ENCODE measurements at places on chromosomes 2 and 18. TPM values are rescaled to one million over a fixed set of nuclear protein-coding genes. Genes with fewer than 3 reads are reported as not detected.

- no peaks in the 10 kb centered on the region for H3K27me3 ChIP-seq
- H3K36me3 ChIP-seq: no peaks in the 10 kb centered on the region
- H3K27ac ChIP-seq: no peak overlapping the region
- no peak overlapping the region for H3K4me3 ChIP-seq
- no peak for DNase-seq
- H3K4me1 ChIP-seq: no peaks in the 10 kb centered on the region
Observed at GRCh38 chr18:4636967-4637366, 181.9 kb upstream of the DLGAP1 start.

DNA sequence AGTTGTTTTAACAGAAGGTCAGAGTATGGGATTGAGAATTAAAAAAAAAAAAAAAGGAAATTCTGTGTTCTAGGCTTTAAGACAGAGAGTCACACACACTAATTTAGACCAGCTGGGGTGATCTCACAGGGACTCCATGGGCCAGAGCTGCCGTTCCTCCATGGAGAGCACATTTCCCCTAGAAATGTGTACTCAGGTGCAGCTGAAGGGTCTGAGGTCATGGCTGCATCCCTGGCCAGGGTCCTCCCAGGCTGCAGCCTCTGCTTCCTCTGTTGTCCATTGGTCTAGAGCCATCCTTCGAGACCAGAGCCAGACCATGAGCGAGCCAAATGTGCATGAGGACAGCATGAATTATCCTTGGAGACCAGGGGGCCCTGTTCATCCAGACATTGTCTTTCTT lies 190.1 kb upstream of the TNP1 start:
- H3K27me3 ChIP-seq: peaks cover 19% of the 10 kb centered on the region
- no peak overlapping the region for H3K27ac ChIP-seq
- no peaks in the 10 kb centered on the region for H3K36me3 ChIP-seq
- no peaks in the 10 kb centered on the region for H3K4me1 ChIP-seq
- no peak for DNase-seq
- no peak overlapping the region for H3K4me3 ChIP-seq

GRCh38 chr18:2932247-2933181 lies 80.4 kb downstream of the LPIN2 start:
- H3K27ac ChIP-seq: peak overlapping the region; percentile 82
- H3K4me3 ChIP-seq: no peak overlapping the region
- peaks cover 38% of the 10 kb centered on the region for H3K4me1 ChIP-seq
- H3K27me3 ChIP-seq: no peaks in the 10 kb centered on the region
- peak; percentile 29 for DNase-seq

DNA sequence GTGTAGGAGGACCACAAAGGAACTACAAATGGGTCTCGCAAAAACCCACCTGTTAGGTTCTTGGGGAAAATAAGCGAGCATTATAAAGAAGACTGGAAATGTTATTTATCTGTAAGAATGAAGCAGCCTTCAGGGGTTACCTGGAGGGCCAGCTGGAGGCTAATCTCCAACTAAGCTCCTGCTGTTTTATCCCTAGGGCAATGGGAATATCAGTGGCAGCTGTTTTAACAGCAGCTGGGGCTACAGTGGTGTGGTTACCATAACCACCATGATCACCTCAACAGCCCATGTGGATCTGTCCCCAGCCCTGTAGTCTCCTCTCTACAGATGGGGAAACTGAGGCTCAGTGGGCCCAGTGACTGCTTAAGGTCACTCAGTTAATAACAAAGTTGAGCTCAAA lies 108.1 kb downstream of the FTCDNL1 start:
- no peak for DNase-seq
- no peak overlapping the region for H3K27ac ChIP-seq
- peaks cover 13% of the 10 kb centered on the region for H3K27me3 ChIP-seq
- no peak overlapping the region for H3K4me3 ChIP-seq
- no peaks in the 10 kb centered on the region for H3K36me3 ChIP-seq

HEATR5B gene
- 16.0 TPM for total RNA-seq

USP37 gene
- total RNA-seq: 50.4 TPM

GALNT13 gene
- not detected for total RNA-seq

- no peak for DNase-seq
- no peaks in the 10 kb centered on the region for H3K27me3 ChIP-seq
- peaks cover 9% of the 10 kb centered on the region for H3K36me3 ChIP-seq
- H3K4me1 ChIP-seq: peaks cover 70% of the 10 kb centered on the region
- H3K4me3 ChIP-seq: peak overlapping the region; percentile 84
Observed at GRCh38 chr2:181142514-181142913, 162.1 kb downstream of the UBE2E3 start.

PLCD4 gene
- total RNA-seq: 0.62 TPM

GRCh38 chr18:10530852-10531251 lies 5.0 kb downstream of the NAPG start:
- H3K4me1 ChIP-seq: peaks cover 41% of the 10 kb centered on the region
- H3K27ac ChIP-seq: peak overlapping the region; percentile 97
- H3K36me3 ChIP-seq: peaks cover 19% of the 10 kb centered on the region
- H3K27me3 ChIP-seq: no peaks in the 10 kb centered on the region
- H3K4me3 ChIP-seq: peak overlapping the region; percentile 78

SCYGR4 gene
- total RNA-seq: not detected

- H3K27ac ChIP-seq: peak within 1 kb of the TSS; percentile 66
- DNase-seq: peak; percentile 33
- H3K4me1 ChIP-seq: peaks cover 60% of the 10 kb centered on the region
- peaks cover 11% of the 10 kb centered on the region for H3K36me3 ChIP-seq
Observed at GRCh38 chr2:85409845-85410583, at the start of gene CAPG. CAPG (minus strand) TSS chr2:85410366; CDS start chr2:85402145, 8,221 bp downstream.

DNA sequence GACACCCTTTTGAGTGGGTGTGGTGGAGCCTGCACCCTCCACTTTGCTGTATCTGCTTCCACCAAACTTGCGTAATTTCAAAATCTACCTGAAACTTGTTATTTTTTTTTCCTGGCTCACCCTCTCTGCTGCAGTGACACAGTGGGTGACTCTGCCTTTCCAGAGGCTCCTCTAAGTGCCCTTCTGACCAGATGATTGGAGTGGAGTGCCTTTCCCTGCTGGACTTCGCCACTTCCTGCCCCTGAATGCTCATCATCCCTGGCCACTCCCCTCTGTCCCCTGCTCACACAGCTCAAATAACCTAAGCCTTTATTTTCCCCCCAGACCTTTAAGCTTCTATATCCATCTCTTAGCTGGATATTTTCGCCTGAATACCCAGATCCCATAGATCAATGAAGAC lies 777.5 kb upstream of the ID2 start:
- peaks cover 6% of the 10 kb centered on the region for H3K27me3 ChIP-seq
- no peak for DNase-seq
- no peak overlapping the region for H3K27ac ChIP-seq
- H3K4me3 ChIP-seq: no peak overlapping the region

MEP1B gene
- not detected for total RNA-seq

GRCh38 chr2:117330641-117331040 lies 483.9 kb upstream of the DDX18 start:
- no peaks in the 10 kb centered on the region for H3K27me3 ChIP-seq

DNA sequence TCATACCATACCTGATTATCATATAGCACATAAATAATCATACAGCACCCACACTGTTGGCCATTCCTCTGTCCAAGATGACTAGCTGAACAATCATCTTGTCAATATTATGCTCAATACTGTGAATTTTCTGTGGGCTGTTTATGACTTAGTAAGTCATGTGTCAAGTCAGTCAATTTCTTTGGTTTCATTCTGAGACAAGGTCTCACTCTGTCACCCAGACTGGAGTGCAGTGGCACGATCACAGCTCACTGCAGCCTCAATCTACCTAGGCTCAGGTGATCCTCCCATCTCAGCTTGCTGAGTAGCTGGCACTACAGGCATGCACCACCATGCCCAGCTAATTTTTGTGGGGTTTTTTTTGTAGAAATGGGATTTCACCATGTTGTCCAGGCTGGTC lies 5.7 kb downstream of the MCM6 start:
- no peaks in the 10 kb centered on the region for H3K27me3 ChIP-seq
- peaks cover 75% of the 10 kb centered on the region for H3K4me1 ChIP-seq
- no peak for DNase-seq

LBX2 gene
- total RNA-seq: 1.1 TPM

GRCh38 chr18:33375829-33376228 lies 64.7 kb downstream of the CCDC178 start:
- H3K4me1 ChIP-seq: no peaks in the 10 kb centered on the region
- no peaks in the 10 kb centered on the region for H3K36me3 ChIP-seq
- no peak overlapping the region for H3K27ac ChIP-seq
- no peak for DNase-seq

TUBB8B gene
- total RNA-seq: not detected

DNA sequence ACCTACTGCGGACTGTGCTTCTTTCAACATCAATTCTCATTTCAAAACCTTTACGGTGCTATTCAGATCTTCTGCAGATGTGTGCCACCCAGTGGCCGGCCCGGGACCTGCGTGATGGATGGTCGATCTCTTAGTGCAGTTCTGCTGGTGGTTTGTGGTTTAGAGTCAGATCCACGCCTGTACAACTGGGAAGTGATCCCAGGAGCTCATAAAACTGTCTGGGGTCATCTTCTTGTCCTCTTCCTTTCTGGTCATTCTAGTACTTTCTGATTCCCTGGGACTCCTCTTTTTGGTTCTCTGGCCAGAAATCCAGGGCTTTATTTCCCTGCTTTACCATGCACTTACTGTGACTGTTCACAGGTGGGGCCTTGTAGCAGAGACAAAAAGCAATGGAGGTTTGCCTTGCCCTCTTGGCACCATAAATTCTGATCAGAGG lies 15.8 kb upstream of the SELENOI start:
- H3K27me3 ChIP-seq: no peaks in the 10 kb centered on the region
- DNase-seq: peak; percentile 70
- H3K4me3 ChIP-seq: no peak overlapping the region
- H3K36me3 ChIP-seq: no peaks in the 10 kb centered on the region
- H3K4me1 ChIP-seq: peaks cover 13% of the 10 kb centered on the region

MAPRE3 gene
- 3.7 TPM for total RNA-seq

DNA sequence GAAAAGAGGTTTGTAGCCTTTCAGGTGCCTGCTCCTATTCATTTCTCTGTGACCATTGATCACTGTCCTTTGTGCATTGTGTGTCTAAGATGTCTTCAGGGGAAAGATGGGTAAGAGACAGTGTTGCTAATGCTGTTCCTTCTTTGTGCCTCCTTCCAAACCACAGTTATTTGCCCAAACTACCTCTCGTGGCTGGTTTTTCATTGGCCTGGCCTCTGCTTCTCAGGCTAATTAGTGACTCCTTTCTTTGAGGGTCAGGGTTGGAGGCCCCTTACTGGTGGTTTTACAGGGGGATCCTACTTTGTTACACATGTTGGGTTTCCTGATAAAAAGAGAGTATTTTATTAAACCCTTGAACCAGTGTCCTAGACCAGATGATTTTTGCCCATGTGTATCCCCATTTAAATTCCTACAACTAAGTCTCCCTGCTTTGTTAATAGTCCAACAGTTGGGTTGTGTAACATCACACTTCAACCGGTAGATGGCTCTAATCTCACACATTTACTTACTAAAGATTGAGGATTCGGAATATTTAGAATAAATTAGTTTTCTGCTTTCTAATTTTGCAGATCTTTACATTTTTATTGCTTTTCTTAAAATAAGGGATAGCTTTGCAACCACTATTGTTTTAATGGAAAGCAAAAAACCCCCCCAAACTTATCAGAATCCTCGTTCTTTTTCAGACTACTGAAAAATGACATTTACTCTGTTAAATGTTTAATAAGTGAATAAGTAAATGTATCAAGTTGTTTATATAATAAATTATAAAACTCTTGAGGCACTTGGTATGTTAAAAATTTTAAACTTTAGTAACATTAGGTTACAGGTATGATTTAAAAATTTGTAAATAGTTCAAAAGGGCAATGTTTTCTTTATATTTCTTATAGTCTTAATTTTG lies 2.4 kb downstream of the MARS2 start:
- peaks cover 34% of the 10 kb centered on the region for H3K36me3 ChIP-seq
- DNase-seq: no peak
- peak overlapping the region; percentile 94 for H3K4me3 ChIP-seq
- no peaks in the 10 kb centered on the region for H3K27me3 ChIP-seq
- H3K27ac ChIP-seq: no peak overlapping the region

- H3K27me3 ChIP-seq: no peaks in the 10 kb centered on the region
- no peak for DNase-seq
- no peaks in the 10 kb centered on the region for H3K4me1 ChIP-seq
- H3K4me3 ChIP-seq: no peak overlapping the region
- no peak overlapping the region for H3K27ac ChIP-seq
Observed at GRCh38 chr18:44258576-44258975, 422.1 kb upstream of the SETBP1 start.

DNA sequence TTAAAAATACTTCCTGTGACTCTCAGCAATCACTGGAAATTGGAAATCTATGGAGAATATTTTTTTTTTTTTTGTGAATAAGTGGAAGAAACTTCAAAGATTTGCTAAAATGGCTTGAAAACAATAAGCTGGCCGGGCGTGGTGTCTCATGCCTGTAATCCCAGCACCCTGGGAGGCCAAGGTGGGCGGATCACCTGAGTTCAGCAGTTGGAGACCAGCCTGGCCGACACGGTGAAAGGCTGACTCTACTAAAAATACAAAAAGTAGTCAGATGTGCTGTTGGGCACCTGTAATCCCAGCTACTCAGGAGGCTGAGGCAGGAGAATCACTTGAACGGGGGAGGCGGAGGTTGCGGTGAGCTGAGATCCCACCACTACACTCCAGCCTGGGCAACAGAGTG lies 155.5 kb upstream of the CAVIN2 start:
- no peaks in the 10 kb centered on the region for H3K36me3 ChIP-seq
- no peak for DNase-seq
- H3K27ac ChIP-seq: no peak overlapping the region
- H3K4me3 ChIP-seq: no peak overlapping the region
- peaks cover 5% of the 10 kb centered on the region for H3K27me3 ChIP-seq
- H3K4me1 ChIP-seq: no peaks in the 10 kb centered on the region

DNER gene
- total RNA-seq: not detected

DNA sequence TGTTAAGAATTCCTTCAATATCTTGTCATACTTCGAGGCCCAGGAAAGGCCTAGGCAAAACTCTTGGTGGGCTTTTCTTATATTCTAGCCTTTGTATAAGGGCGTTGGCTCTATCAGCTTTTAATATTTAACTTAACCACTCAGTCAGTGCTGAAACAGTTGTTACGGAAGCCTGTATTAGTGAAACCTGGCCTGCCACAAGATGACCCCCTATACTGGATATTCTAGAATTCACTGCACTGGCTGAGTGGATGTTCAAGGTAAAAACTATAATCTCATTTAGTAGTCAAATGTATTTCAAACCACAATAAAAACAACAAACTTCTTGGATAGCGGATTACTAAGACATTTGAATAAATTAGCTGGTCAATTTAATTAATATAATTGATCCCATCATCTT lies 91.7 kb upstream of the HNMT start:
- no peak overlapping the region for H3K4me3 ChIP-seq
- no peaks in the 10 kb centered on the region for H3K4me1 ChIP-seq
- peaks cover 2% of the 10 kb centered on the region for H3K27me3 ChIP-seq
- no peaks in the 10 kb centered on the region for H3K36me3 ChIP-seq
- no peak overlapping the region for H3K27ac ChIP-seq
- no peak for DNase-seq

DNA sequence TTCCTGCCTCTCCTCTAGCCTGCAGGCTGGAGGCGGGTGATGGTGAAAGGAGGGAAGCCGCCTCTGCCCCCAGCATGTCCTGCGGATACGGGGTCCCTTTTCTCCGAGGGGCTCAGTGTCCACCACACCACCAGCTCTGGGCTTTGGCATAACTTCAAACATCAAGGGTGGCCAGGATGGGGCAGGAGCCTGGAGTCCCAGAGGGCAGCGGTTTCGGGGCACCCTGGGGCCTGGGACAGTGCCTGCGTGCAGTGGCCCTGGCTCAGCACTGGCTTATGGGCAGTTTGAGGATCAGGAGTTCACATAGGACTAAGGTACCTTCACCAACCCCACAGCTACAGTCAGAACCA lies 85.5 kb upstream of the GPC1 start:
- no peaks in the 10 kb centered on the region for H3K27me3 ChIP-seq
- H3K36me3 ChIP-seq: no peaks in the 10 kb centered on the region

CLEC4F gene
- 0.10 TPM for total RNA-seq

GRCh38 chr2:48395658-48396057 lies 134.3 kb upstream of the STON1 start:
- no peak for DNase-seq
- H3K4me1 ChIP-seq: peaks cover 11% of the 10 kb centered on the region
- H3K27me3 ChIP-seq: no peaks in the 10 kb centered on the region
- no peaks in the 10 kb centered on the region for H3K36me3 ChIP-seq
- peak overlapping the region; percentile 9 for H3K27ac ChIP-seq

All from activated T-helper 1 cell treated with anti-CD3 and anti-CD28 coated beads, Interleukin-12 subunit alpha, Interleukin-12 subunit beta, Interleukin-2, Interleukin-4 antibody, amounts not matched to agents 30 ng/mL and 10 ng/mL and 1 ng/mL, durations not matched to agents 14 hours and 24 hours and 36 hours (primary cell).